ENCODE measurements at places on chromosomes 3 and 15. TPM values are rescaled to one million over a fixed set of nuclear protein-coding genes. Genes with fewer than 3 reads are reported as not detected.

Gene IREB2
- total RNA-seq, result 25.1 TPM

Gene TUSC7
- total RNA-seq, result not detected

Gene GASK1A
- total RNA-seq, result 19.9 TPM

Gene B3GALNT1
- total RNA-seq, result 0.33 TPM

GRCh38 chr3:189486556-189486955 is 144.6 kb upstream of the TP63 start:
- no peak for DNase-seq

GRCh38 chr3:197709135-197709534 is 27.6 kb downstream of the RUBCN start:
- DNase-seq, result no peak

GRCh38 chr3:40452562-40452875 is 4.6 kb upstream of the RPL14 start:
- DNase-seq, result no peak

DNA sequence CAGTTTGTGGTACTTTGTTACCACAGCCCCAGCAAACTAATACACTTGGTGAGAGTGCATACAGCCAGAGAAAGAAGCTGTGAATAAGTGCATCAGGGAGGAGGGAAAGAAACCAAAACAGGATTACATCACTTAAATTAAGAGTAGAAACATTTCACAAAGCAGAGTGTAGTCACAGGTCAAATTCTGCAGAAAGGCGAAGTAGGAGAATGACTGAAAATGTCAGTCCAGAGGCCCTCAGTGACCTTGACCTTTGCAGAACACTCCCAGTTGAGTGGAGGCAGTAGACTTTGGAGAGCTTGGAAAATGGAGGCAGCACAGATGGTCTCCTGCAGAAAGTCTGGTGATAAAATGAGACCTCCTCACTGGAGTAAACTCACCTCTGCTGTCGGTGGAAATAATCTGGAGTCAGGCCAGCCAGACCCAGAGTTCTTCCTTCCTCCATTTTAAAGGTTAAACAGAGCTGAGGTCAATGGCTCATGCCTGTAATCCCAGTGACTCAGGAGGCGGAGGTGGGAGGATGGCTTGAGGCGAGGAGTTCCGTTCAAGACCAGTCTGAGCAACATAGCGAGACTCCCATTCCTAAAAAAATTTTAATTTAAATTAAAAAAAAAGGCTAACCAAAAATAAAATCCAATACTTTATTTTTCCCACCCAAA is 5.0 kb downstream of the CD86 start:
- no peak for DNase-seq

GRCh38 chr15:65337436-65338070 is 33.1 kb downstream of the RNU5B-1 start:
- no peak for DNase-seq

DNA sequence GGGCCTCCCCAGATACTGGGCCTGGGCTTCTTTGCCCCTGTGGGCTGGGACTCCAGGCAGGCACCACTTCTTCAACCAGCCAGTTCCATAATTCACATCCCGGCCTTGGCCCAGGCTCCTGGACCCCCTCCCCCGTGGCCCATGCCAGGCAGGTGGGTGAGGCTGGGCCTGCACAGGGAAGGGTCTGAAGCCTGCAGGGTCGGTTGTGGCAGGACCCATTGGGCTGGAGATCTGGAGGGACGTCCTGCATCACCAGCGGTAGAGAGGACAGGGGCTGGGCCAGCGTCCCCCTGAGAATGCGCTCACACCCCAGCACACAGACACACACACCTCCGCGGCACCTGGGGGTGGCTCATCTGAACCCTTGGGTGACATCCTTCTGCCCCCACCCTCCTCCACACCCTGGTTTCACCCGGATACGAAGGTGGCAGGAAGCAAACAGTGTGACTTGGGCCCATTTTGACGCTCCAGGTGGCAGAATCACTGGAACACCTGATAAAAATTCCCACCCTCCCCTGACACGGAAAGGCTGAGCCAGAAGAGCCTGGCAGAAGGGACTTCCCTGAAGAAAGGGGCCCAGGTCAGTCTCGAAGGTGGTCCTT is 15.4 kb downstream of the ZDHHC19 start:
- no peak for DNase-seq

GRCh38 chr3:63654211-63654610 is 1.7 kb downstream of the SNTN start:
- no peak for DNase-seq

- no peak for DNase-seq
Measured at GRCh38 chr3:11514191-11514821, 129.4 kb downstream of the VGLL4 start.

DNA sequence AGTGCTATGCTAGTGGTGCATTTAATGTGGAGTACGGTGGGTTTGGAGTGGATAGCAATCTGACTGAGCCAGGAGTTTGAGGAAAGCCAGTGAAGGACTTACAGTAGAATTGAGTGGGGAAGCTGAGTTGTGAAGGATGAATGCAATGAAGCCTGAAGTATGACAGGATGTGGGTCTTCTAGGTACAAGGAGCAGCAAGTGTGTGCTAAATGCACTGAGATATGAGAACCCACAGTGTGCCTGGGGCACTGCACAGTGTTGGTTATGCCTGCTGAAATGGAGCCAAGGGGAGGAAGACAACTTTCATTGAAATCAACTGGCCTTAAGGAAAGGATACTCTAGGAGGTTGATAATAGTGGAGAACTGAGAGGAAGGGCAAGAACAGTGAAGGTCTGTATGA is 105.5 kb upstream of the MRPL3 start:
- DNase-seq, result no peak

DNA sequence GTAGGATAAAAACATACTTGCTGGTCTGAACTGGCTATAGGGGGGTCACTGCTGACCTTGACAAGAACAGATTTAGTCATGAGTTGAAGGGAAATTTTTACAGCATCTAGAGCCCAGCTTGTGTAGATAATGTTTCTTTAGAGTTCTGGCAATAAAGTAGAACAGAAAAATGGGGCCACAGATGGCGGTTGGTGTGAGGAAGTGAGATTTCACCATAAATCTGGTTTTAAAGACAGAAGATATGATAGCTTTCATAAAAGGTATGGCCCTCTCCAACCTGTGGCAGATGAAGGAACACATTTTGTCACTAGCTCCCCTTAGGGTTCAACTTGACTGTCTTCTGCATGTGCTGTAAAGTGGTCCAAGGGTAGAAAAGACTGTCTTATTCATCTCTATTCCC is 24.3 kb upstream of the IMPDH2 start:
- no peak for DNase-seq

DNA sequence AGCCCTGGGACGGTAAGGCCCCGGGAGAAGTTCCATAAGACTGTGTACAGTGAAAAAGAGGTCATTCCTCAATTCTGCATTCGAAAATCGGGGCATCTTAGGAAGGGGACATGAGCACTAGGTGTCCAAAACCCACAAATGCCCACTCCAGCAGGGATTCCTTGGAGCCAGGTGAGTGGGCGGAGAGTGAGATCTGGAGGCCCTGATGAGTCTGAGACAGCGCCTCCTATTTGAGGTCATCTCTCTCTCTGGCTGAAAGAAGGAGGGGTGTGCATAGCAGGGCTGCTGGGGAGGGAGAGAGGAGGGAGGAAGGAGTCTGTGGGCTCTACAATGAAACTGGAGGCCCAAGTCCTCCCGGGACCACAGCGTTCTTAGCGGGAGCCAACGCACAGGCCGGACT is 38.1 kb upstream of the LACTB start:
- DNase-seq, result peak; percentile 11

- DNase-seq, result no peak
Measured at GRCh38 chr15:72168808-72169190, 28.8 kb downstream of the GRAMD2A start.

DNA sequence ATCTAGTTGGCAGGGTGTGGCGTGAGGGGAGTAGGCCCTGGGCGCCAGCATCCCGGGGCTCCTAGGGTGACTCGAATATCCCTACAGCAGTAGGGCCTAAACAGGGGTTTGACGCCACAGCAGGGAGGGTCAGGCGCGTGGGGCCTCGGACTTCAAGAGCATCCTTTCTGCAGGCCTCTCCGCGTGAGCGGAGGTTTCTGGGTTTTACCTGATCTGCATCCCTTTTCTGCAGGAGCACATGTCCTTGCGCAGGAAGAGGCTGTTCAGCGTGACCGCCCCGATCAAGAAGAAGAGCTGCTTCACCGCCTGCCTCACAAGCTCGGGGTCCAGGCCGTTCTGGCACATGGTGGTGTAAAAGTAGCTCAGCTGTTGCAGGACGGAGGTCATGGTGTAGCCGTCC is 13.5 kb upstream of the GNB5 start:
- DNase-seq, result no peak

DNA sequence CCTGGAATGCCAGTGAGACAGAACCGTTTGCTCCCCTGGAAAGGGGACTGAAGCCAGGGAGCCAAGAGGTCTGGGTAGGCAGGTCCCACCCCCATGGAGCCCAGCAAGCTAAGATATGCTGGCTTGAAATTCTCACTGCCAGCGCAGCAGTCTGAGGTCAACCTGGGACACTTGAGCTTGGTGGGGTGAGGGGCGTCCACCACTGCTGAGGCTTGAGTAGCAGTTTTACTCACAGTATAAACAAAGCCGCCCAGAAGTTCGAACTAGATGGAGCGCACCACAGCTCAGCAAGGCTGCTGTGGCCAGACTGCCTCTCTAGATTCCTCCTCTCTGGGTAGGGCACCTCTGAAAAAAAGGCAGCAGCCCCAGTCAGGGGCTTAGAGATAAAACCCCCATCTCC is 33.6 kb downstream of the CEP70 start:
- no peak for DNase-seq
